Hematopoietic multipotent progenitor cell treated with erythropoietin and hydrocortisone succinate and interleukin-3 and kit ligand, for 8 days (in vitro differentiated cells): ENCODE measurements at places on chromosomes 3 and 15.

- no peak for DNase-seq
Observed at GRCh38 chr3:188674595-188674994, 497.2 kb upstream of the TPRG1 start.

DNA sequence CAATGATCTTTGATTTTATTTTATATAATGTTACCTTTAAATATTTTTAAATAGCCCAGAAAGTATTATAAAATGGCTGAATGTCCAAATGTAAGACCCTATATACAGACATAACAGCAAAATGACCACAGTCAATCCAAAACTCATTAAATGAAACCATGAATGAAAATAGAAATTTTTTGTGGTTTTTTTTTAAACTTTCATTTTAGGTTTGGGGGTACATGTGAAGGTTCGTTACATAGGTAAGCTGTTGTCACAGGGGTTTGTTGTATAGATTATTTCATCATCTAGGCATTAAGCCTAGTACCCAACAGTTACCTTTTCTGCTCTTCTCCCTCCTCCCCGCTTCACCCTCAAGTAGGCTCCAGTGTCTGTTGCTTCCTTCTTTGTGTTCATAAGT, 108.8 kb downstream of the FAIM start:
- DNase-seq, result no peak

GRCh38 chr3:81790117-81790516, 28.7 kb upstream of the GBE1 start:
- no peak for DNase-seq

GRCh38 chr3:115351193-115351592, 204.1 kb upstream of the ZBTB20 start:
- no peak for DNase-seq

DNA sequence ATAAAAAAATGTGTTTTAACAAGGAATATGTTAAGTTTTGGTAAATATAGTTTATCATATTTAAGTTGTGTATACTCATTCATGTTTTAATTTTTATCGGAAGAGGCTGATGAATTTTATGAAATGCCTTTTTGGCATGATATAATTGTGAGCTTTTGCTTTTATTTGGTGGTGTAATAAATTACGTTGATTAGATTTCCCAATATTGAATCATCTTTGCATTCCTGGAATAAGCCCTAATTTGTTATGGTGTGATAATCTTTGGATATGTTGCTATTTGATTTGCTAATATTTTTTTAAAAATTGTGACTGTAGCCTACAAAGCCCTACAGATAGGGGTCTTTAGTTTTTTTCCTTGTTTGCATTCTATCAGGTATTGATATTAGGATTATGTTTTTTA, 107.4 kb downstream of the IGF1R start:
- DNase-seq, result no peak

DNA sequence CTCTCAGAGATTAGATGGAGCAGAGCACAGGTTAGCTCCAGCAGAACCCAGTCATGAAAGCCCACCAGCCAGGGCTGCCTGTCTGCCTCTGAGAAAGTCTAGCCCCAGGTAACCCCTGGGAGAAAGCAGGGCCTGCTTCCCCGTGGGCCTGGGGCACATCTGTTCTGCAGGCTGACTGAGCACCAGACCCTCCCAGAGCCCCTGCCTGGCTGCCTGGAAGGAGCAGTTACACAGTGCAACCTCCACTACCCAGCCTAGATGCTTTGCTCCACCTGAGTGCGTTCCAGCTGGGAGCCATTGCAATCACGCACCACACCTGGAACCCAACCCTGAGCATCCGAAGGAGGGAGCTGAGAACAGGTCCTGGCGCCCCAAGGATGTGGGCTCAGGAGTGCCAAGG, 24.7 kb upstream of the OR5K4 start:
- DNase-seq, result no peak

GRCh38 chr3:2790266-2790815, 319.8 kb downstream of the IL5RA start:
- DNase-seq, result no peak

DNA sequence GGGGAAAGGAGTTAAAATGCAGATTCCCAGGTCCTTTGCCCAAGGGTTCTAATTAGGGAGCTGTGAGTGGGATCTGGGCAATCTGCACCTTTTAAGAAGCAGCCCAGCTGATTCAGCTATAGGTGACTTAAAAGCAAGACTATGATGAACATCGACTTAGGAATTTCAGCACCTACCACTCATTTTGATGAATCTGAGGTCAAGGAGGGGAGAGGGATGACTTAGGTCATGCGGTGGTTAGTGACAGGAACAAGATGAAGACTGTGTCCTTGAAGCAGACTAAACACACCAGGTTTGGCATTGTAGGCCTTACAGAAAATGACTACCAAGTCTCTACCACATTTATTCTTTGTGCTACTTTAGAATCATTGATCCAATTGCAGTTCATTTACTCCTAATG, 196.3 kb downstream of the DTWD1 start:
- no peak for DNase-seq

DNA sequence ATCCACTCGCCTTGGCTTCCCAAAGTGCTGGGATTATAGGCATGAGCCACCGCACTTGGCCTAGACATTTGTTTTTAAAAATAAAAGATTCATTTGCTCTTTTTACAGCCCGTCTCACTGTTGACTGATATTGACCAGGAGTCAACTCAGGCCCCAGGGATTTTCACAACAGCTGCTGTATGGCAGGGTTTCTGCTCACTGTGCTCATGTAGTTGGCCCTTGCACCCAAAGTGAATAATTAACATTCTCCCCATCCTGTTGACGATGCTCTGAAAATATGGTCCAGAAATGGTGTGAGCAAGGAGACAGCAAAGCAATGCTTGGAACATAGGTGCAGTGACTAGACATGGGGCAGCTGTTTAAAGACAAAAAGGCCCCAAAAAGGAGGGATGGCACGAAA, 2.9 kb upstream of the CCR5 start:
- DNase-seq, result no peak

DNA sequence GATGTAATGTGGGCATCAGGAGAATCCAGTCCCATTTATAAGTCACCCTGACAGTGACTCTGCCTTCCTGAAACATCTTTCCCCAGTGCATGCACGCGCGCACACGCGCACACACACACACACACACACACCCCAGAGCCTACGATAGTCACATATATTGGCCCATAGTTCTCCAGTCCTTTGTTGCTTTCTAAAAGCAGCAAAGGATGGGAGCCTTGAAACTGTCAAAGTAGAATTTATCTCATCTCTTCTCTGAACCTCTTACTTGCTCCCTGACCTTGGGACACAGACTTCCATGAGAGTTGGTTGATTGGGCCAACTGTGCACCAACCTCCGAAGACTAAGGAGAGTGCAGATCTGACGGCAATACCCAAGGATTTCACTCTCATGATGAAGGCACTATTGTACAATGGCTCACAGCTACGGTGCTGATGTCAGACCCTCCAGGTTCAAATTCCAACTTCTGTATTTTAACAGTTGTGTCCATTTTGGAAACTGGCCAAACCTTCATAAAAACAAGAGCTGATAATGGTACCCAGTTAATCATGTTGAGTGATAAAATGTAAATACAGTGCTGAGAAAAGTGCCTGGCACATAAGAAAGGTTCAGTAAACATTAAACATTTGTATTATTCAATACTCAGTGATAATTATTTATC, 8.3 kb downstream of the CPA3 start:
- peak; percentile 8 for DNase-seq

DNA sequence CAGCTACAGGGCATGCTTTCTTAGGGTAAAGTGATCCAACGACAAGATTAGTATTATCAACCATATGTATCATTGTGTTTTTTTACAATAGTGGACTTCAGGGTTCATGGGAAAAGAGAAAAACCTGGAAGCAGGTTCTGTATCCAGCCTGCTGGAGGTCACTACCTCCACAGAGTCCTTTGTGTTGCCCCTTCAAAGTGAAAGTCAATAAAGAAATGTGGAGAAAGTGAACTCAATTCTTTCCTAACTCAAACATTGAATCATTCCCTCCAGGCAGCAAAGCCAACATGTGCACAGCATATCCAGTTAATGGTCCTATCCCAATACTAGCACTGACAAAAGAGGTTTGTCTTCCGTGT, 45.4 kb downstream of the FGF7 start:
- no peak for DNase-seq

GRCh38 chr3:9041626-9042025, 78.4 kb upstream of the RAD18 start:
- DNase-seq, result no peak

DNA sequence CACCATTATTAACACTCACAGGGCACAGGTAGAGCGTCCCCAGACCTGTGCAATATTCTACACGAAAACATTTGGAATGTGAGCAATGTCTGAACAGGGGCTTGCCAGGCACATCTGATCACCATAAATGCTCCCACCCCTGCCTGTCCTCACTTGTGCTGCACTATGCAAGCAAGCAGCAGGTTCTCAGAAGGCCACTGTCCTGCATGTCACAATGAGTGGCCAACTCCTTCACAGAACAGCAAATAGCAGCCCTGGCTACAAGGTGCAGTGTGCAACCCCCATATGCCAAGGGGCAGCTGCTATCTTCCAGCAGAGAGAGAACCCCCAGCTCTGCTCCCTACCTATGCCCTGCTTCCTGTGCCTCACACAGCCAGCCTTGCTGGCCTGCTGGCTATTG, 32.6 kb downstream of the SEC22C start:
- DNase-seq, result no peak

GRCh38 chr3:188269040-188269439, 115.1 kb downstream of the LPP start:
- DNase-seq, result no peak

DNA sequence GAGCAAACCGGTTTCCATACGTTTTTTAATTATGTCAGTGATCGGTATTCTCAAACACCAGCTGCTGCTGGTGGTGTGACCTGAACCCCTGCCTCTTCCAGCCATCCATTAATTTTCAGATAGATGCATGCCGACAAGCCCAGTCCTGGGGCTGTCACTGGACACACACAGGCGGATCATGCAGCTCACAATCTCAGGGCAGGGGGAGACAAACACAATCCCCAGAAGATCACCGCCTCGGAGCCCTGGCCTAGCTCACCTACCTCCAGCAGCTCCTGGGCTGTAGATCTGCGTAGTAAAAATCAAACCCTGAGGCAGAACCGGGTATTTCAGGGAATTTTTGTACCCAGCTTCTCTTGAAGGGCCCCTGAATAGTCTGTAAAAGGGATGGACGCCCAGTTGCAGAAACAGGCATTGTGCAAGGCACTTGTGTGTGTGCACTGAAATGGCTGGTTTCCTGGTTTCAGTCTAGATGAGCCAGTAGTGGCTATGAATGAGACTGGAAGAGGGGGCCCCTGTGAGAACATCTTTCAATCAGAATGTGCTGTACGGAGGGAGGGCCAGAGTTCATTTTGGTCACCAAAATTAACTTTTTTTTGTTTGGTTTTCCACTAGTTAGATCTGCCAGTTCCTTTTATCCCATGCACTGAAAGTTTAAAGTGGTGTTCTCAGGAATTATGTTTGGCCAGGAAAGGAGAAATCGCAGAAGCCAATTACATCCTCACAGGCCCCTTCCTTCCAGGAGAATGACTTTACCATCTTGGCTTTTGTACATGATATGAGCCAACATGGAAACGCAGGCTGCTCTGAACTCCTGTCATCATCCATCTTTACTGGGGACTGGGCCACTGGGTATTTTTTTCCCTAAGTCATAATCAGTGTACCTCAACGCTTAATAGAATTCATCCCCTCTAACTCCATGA, 55.0 kb upstream of the RPL32 start:
- DNase-seq, result no peak

- no peak for DNase-seq
Observed at GRCh38 chr3:123129532-123129931, 62.7 kb downstream of the PDIA5 start.

GRCh38 chr15:59304034-59304795, 68.5 kb downstream of the MYO1E start:
- DNase-seq, result no peak

GRCh38 chr15:72057548-72058091, 60.3 kb downstream of the MYO9A start:
- no peak for DNase-seq

- DNase-seq, result no peak
Observed at GRCh38 chr15:71114066-71114680, 1.1 kb upstream of the THSD4 start.

- DNase-seq, result peak; percentile 46
Observed at GRCh38 chr15:59372352-59373211, at the start of gene MYO1E. Gene MYO1E (minus strand): TSS chr15:59372871. CDS start chr15:59372500, 371 bp downstream.

DNA sequence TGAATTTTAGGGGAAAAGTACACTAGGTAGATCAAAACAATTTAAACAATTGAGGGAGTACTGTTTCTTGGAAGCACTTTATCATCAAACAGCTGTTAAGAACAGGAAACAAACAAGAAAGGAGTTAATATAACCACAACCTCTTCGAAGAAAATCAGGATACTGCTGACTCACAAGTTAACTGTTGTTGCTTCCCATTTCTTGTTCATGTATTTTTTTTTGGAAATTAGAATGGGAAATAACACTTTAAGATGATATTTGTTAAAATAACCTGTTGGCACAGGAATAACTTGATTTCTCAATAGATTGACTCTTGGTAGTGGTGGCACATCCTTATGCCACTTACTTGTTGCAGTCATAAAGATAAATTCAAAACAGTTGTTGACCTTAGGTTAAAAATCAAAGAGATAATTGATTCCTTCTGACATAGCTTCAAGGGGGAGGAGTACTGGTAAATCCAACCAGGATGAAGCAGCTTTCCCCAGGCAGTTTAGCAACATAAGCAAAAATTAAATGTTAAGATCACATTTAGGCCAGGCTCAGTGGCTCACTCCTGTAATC, 3.3 kb downstream of the BNIP2 start:
- peak; percentile 69 for DNase-seq

DNA sequence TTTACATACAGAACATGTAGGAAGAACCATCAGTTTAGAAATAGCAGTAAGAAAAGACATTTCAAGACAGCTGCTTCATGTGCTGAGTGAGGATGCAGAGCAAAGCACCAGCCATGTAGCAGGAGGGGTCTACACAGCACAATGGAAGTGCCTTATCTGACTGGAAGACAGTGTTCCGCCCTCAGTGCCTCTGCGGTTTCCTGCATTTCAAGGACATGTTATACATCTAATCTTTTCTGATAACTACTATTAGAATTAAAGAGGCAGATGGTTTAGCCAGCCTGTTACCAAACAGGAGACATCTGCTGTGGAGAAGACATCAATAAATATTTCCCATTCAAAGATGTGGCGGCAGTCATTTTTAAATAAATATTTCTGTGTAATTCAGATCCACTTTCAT, 10.6 kb downstream of the LSG1 start:
- peak; percentile 84 for DNase-seq

- no peak for DNase-seq
Observed at GRCh38 chr3:49779358-49780079, 6.8 kb downstream of the IP6K1 start.
